ENCODE measurements at places on chromosomes 7 and 10.
A peak's percentile ranks its signal among the peaks of the same experiment; 100 is the strongest.

DNA sequence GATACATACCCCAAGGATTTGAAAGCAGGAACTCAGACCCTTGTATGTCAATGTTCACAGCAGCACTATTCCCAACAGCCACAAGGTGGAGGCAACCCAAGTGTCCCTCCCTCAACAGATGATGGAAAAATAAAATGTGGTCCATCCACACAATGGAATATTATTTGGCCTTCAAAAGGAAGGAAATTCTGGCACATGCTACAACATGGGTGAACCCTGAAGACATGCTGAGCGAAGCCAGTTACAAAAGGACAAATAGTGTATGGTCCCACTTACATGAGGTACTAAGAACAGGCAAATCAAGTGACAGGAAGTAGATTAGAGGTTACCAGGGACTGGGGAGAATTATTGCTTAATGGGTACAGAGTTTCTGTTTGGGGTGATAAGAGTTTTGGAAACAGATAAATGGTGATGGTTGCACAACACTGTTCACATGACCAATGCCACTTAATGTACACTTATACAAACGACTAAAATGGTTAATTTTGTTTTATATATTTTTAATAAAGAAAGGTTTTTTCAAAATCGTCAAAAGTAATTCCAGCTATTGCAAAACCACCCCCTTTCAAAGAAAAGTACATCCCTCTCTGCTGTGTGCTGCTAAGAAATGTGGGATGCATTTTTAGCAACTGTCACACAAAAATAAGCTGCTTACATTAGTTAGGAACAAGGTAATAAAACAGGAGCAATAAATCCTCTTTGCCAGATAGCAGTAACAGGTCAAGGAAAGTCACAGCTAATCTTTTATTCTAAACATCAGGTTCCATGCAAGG lies 85.7 kb downstream of the GRB10 start:
- DNase-seq = peak; percentile 55

- no peak for DNase-seq
Measured at GRCh38 chr10:64011912-64012714, 490.9 kb downstream of the REEP3 start.

DNA sequence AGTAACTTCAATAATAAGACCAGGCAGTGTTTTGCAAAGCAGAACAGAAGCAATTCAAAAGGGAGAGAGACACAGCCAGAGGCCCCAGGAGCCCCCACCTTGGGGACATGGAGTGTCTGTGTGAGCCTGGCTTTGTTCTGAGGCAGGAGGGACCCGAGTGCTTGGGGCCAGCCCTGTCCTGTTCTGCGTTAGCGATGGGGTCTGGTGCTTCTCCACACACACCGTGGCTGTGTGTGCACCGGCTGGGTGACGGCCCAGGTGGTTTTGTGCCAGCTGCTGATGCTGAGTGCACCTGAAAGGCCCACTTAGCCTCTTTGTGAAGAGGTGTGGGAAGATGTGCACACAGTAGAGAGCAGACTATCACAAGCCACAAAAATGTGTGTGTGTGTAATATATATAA lies 468.9 kb downstream of the DNAJB6 start:
- no peak for DNase-seq

DNA sequence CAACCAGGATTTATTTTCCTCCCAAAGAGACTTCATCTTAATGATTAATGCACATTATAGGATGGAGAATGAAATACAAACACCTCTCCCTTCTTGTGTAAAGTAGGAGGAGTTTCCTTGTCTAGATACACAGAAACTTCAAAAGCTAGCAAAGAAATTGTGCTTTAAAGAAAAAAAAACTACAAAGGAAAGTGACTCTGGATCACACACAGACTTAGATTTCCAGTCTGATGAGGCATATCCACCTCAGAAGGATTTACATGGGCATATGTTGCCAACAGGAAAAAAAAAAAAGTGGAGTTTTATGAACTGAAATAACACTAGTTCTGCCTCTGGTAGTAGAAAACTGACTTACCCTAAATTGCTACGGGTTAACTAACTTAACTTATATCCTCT lies 449.6 kb downstream of the KCNMA1 start:
- DNase-seq = no peak

GRCh38 chr7:113404245-113404644 lies 285.9 kb upstream of the SMIM30 start:
- no peak for DNase-seq

DNA sequence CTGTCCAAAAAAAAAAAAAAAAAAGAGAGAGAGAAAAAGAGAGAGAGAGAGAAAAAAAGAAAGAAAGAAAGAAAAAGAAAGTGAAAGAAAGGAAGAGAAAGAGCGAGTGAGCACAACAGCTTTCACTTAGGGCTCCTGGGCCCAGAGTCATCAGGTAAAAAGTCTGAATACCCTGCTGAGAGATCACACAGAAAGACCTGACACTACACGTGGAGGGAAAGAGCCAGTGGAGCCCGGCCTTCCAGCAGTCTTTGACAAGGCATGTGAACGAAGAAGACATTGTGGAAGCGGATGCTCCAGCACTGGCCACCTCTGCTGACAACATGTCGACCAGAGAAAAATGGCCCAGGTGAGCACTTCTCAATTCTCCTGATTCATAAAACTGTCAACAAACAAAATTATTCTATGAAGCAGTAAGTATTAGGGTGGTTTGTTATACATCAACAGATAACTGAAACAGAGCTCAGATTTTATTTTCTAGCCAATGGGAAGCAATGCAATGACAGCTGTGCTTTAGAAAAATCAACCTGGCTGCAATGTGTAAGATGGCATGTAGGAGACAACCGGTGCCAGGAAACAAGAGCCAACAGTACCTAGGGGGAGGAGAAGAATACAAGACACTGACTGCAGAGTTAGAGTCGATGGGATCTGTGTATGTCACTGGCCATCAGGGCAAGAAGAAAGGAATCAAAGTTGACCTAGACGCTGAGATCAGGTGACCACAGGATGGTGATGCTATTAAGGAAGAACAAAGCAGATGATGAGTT lies 4.4 kb downstream of the RNF216 start:
- DNase-seq = no peak

DNA sequence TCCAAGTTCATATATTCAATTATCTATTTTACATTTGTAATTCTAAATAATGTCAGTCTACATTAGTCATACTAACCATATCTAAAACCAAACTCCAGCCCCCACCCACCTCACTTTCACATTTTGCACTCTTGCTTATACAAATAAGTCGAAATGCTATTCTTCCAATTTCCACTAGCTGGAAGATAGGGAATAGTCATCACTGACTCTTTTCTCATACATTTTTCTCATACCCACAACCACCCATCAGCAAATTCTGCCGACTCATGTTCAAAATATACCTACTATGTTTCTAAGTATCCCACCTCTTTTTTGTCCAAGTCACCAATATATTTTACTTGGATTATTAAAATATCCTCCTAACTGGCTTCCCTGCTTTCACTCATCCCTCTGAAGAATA lies 93.2 kb upstream of the DGKB start:
- no peak for DNase-seq

DNA sequence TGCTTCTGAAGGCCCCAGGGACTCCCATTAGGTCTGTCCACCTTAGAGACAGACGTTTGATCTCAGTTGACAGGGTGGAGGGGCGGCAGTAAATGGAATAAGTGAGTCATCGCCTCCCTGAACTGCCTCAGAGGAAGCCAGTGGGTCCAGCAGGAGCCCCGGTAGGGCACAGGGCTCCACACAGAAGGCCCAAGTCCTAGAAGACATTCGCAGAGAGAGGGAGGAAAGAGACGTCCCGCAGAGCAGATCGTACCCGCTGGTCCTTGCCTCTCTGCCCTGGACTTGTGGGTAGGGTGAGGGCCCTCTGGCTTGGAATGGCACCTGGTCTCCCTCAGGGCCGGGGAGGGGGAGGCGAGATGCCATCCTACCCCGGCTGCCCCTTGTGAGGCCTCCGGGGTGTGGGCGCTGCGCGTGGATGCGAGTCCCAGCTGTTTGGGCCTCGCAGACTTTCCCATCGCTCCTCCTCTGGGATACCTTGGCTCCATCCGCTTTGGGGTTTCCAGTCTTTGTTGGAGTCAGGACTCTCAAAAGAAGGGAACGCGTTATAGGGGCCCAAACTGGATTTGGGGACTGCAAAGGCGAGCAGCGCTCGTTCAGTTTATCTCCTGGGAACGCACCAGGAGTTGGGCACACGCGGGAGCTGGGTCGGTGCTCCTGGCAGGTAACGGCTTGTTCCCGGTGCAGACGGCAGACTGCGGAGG lies 5.1 kb downstream of the TLX1 start:
- no peak for DNase-seq

DNA sequence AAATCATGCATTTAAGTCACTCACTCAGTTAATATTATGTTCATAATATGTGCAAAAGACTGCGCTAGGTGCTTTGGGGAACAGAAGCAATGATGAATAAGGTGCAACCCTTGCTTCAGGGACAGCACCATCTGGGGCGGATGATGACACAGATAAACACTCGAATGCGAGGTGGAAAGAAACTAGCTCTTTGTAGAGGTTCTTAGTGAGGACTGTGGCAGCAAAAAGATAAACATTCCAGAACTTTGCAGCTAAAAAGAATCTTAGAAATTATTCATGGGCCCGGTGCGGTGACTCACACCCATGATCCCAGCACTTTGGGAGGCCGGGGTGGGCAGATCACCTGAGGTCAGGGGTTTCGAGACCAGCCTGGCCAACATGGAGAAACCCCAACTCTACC lies 29.8 kb upstream of the CHST15 start:
- DNase-seq = no peak

- DNase-seq = no peak
Measured at GRCh38 chr10:80265740-80266512, 23.5 kb downstream of the MAT1A start.

DNA sequence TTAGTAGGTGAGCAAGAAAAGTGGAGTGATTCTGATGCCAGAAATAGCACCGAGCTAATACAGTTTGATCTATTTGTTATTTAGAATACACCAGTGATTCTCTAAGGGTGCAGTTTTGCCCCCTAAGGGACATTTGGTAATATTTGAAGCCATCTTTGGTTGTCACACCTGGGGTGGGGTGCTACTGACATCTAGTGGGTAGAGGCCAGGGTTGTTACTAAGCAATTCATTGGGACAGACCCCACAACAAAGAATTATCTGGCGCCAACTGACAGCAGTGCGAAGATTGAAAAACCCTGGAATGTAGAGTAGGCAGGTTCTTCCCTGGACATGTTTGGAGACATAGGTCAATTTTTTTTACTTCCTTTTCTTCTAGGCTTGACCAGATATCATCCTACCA lies 14.6 kb downstream of the PALS2 start:
- peak; percentile 32 for DNase-seq

DNA sequence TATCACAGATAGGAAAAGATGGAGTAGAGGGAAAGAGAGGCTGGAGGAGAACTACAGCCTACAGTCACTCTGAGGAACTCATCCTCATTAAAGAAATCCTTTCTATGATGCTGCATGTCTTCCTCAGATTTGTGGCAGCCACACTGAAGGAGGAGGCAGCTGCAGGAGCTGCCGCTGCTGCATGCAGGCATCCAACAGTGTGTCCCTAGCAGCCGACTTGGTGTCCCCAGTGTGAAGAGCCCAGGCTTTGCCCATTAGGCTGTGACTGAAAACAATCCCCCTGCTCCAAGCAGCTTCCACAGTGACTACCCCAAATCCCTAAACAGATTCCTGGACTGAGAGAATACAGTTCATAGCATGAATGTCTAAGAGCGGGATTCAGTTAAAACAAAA lies 23.1 kb downstream of the SKIDA1 start:
- DNase-seq = no peak

DNA sequence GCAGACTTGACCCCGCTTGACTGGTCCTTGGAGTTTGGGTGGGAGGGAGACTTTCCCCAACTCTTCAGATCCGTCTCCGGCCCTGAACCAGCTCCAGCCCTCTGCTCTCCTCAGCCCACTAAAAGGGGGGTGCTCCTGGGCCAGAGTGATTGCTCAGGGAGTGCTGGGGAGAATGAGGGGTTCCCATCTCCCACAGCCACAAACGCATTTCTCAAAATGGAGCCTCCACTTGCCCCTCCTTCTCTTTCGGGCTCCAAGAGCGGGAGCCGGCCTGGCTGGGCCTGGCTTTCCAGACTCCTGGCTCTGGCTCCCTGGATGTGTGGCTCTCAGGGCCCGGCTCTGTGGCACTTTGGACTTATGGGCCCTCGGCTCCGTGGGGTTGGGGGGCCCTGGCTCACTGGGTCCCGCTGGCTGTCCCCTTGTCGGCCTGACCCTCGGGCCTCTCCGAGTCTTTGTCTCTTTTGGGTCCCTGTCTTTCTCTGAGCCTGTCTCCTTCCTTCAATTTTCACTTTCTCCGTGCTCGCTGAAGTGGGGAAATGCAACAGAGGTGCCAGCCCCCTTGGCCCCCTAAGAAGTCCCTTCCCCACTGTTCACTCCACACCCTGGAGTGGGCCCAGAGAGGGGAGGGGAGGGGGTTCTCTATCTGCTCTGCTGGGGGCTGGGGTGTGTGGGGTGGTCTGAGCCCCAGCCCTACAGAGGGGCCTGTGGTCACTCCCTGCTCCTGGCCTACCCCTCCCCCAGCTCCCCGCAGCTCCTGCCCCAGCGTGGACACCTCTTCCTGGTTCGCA lies 713 bp downstream of the LZTS2 start:
- peak; percentile 41 for DNase-seq

GRCh38 chr7:37826825-37827224 lies 21.6 kb upstream of the NME8 start:
- no peak for DNase-seq

DNA sequence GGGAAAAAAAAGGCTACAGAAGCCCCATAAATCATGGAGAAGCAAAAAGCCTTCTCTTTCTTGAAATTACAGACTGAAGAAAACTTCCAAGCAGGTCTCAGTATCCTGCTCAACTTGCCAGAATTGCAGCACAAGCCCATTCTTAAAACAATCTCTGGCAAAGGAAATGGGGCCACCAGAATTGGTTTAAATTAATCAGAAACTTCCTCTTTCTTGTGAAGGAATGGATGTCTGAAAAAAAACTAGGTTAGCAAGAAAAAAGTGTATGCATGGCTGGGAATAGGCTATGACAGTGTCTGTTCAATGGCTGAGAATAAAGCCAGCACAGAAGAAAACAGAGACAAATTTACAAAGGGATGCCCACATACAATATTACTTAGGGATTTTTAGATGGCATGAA lies 59.1 kb downstream of the TFEC start:
- DNase-seq = peak; percentile 20

DNA sequence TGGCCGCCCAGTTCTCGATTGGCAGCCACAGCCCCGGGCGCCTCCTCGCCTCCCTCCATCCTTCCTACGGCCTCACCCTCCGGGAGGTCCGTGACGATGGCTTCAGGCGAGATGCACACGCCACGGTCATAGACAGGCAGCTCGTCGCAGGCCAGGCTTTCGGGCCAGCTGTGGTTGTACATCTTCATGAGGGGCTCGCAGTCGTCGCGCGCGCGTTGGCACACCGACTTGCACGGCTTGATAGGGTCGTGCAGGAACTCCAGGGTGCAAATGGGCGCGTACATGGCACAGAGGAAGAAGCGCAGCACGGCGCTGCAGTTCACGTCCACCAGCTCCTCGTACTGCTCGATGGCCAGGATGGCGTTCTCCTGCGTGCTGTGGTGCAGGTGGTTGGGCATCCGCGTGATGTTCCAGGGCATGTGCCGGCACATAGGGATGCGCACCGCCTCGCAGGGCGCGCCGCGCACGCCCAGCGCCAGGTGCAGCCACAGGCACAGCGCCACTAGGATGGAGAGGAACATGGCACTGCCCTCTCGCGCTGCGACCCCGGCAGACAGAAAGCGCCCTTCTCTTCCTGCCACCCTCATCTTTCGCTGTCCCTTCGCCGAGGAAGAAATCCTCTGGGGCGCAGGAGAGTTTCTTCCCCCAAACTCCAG lies 472 bp downstream of the SFRP4 start:
- DNase-seq = no peak
